ENCODE measurements at places on chromosomes 12 and 14.
A peak's percentile ranks its signal among the peaks of the same experiment; 100 is the strongest.

DNA sequence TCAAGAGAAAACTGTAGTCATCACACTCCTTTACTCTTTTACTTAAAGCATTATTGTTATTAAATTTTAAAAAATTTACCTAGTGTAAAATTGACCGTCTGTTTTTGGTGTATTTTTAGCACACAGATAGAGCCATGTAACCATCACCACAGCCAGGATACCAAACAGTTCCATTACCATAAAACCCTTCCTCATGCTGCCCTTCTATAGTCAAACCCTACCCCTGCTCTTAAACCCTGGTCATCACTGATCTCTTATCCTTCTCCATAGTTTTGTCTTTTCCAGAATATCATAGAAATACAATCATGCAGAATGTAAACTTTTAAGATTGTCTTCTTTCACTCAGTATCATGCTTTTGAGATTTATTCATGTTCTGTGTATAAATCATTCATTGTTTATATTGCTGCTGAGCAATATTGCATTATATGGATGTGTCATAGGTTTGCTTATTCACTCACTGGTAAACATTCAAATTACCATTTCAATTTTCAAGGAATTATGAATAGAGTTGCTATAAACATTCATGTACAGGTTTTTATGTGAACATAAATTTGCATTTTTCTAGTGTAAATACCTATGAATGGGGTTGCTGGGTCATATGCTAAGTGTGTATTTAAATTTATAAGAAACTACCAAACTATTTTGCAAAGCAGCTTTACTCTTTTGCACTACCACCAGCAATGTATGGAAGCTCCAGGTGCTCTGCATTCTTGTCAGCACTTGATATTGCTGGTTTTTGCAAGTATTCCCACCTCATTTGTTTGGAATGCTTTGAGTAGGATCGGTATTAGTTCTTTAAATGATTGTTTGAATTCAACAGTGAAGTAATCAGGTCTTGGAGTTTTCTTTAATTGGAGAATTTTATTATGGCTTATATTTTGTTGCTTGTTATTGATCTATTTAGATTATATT is 125.5 kb downstream of the LMNTD1 start:
- DNase-seq, result no peak

- no peak for DNase-seq
Observed at GRCh38 chr14:99028521-99028920, 243.5 kb downstream of the BCL11B start.

GRCh38 chr14:57865403-57866198 is at the start of gene SLC35F4:
SLC35F4 (minus strand) TSS chr14:57866092.
- peak; percentile 27 for DNase-seq

GRCh38 chr12:113200021-113200797 is 14.7 kb downstream of the RITA1 start:
- no peak for DNase-seq

DNA sequence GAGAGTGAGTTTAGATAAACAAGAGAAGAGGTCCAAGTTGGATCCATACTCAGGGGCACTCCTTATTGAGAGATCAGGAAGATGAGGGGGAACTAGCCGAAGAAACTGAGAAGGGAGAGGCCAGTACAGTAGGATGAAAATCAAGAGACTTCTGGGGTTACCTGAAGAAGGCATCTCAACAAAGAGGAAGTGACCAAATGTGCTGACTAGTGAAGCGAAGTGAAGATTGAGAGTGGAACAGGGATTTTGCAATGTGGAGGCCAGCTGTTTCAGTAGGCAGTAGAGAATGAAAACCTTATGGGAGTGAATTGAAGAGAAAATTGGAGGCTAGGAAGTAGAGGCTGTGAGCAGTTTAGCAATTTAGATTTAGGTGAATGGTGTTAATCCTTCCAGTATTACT is 153.0 kb downstream of the SYNE2 start:
- DNase-seq, result peak; percentile 13

DNA sequence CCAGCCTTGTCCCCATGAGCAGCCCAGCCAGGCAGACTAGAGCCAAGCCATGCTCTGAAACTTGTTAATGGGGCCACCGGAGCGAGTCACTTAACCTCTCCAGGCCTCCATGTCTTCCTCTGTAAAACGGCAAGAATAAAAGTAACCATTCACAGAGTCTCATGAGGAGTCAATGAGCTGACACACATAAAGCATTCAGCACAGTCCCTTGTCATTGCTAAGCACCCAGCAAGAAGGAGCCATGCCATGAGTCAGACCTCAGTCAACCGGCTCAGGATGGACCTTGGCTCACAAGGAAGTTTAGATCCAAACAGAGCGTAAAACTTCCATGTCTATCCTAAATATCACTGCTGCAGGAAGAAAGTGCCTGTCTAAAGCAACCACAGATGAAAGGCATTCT is 10.6 kb downstream of the FICD start:
- no peak for DNase-seq

GRCh38 chr12:56338308-56339157 is at the start of gene IL23A:
IL23A (plus strand) TSS chr12:56338884; CDS start chr12:56339045, 161 bp downstream.
- no peak for DNase-seq

GRCh38 chr14:20031058-20031457 is 4.8 kb downstream of the OR4K13 start:
- no peak for DNase-seq

- no peak for DNase-seq
Observed at GRCh38 chr14:65035049-65035448, 48.4 kb downstream of the FNTB start.

DNA sequence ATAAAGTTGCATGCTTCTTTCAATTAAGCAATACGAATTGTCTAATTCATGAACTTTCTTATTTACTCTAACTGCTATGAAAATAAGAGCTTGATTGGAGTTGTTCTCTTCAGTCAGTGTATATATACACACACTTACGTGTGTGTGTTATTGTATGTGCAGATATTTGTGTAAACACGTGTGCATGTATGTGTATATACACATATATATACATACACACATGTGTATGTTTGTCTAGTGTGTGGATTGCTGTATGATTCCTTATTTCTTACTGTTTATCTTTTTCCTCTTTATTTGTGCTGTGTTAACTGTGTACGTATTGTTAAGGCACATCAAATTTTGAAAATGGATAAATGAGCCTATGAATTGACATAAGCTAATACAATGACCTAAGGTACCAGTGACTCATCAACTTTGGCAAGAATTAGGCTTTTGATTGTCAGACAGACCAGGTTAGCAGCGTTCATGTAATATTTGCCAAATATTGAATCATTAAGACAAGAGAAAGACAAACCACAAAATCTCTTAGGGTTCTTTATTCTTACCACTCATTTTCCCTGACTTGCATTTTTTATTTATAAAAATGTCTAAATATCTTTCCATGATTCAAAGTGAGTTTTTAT is 423.9 kb downstream of the SOX5 start:
- no peak for DNase-seq

- DNase-seq, result no peak
Observed at GRCh38 chr12:122366685-122367475, 55.6 kb downstream of the CLIP1 start.

GRCh38 chr14:54815016-54815415 is 87.6 kb downstream of the GCH1 start:
- DNase-seq, result no peak

DNA sequence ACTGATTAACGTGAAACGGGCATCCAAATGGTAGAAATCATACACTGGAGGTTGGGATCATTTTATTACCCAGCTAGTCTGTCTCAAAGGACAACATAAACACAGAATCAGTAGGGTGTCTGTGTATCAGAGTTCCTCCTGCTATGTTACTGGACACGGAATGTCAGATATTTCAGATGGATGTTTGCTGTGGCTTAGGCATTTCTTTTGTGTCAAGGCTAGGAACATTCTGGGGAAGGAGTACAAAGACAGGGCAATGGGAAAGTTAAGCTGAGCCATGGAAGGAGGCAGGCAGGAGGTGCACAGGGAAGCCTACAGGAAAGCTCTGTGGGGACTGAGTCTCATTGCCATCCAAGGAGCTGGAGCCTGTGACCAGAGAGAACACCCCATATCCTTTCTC is 254.6 kb downstream of the C12orf75 start:
- no peak for DNase-seq

- no peak for DNase-seq
Observed at GRCh38 chr12:58673021-58673420, 247.3 kb downstream of the LRIG3 start.

DNA sequence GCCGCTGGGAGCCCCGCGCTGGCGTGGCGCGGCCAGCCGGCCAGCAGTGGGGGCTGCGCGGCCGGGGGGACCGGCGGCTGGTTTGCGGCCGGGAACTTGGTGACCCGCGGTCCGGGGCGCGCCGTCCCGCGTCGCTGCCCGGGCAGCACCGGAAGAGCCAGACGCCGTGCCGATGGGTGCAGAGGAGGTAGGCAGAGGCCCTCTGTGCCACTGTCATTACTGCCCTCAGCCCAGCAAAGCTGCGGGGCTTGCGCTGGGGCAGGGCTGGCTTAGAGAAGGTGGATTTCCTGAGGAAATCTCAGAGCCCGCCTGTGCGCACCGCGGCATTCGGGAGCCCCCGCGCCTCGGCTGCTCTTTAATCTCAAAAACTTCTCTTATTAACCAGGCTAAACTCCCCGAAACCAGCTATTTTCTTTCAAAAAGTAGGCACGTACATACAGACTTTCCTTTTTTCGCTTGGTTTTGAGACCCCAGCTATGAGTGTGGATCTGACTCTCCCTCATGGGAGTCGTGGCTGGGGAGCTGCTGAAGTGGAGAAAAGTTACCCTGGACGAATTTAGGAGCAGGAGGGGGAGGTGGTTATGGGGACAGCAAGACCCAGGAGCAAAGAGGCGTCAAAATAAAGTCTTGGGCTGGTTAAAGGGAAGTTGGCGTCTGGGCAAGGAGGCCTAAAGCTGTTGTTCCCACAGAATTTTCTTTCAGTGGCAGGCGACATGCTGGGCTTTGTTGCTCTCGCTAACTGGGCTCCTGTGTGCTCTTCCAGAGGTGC is 802 bp downstream of the SUSD6 start:
- peak; percentile 63 for DNase-seq

- no peak for DNase-seq
Observed at GRCh38 chr14:95211721-95212504, 54.6 kb upstream of the DICER1 start.

DNA sequence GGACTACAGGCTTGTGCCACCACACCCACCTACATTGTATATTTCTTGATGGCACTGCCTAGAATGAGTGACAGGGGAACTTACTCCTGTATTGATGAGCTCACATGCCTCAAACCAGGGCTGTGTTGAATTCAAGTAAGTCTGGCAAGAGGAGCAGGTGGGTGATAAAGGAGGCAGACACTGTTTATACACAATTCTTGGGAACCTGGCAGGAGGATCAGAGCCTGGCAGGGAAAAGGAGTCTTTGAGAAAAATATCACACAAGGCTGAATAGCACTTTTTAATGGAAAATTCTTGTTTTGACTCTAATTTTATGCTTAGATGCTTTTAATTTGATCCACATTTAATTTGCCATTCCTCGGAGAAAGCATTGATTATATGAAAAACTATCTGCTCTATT is 293.1 kb upstream of the NPAS3 start:
- DNase-seq, result no peak

DNA sequence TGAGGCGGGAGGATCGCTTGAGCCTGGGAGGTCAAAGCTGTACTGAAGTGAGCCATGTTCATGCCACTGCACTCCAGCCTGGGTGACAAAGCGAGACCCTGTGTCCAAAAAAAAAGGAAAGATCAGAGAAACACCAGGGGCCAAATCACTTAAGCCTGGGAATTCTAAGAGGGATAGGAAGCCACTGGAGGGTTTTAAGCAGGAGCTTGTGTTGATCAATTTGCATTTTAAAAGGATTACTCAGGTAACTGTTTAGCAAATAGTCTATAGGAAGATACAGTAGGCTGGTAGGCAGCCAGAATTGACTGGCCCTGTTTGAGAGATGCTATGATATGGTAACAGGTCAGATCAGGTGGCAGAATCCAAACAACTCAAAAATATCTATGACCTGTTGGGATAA is 162.7 kb downstream of the SPTSSA start:
- no peak for DNase-seq

DNA sequence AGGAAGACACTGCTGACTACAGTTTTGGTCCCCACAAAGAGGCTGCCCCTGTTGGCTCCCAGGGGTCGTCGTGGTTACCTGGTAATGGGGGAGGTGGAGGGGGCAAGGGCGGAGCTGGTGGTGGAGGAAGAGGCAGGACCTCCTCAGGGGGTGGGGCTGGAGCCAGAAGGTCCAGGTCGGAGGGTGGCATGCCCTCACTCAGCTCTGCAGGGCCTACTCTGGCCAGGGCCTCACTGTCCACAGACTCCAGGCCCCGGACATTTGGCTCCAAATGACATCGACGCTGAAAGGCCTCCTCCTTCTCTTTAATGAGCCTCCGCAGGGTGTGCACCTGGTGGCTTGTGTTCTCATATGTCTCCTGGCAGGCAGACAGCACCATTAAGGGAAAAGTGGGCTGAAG is 28.5 kb downstream of the PRPF40B start:
- no peak for DNase-seq

DNA sequence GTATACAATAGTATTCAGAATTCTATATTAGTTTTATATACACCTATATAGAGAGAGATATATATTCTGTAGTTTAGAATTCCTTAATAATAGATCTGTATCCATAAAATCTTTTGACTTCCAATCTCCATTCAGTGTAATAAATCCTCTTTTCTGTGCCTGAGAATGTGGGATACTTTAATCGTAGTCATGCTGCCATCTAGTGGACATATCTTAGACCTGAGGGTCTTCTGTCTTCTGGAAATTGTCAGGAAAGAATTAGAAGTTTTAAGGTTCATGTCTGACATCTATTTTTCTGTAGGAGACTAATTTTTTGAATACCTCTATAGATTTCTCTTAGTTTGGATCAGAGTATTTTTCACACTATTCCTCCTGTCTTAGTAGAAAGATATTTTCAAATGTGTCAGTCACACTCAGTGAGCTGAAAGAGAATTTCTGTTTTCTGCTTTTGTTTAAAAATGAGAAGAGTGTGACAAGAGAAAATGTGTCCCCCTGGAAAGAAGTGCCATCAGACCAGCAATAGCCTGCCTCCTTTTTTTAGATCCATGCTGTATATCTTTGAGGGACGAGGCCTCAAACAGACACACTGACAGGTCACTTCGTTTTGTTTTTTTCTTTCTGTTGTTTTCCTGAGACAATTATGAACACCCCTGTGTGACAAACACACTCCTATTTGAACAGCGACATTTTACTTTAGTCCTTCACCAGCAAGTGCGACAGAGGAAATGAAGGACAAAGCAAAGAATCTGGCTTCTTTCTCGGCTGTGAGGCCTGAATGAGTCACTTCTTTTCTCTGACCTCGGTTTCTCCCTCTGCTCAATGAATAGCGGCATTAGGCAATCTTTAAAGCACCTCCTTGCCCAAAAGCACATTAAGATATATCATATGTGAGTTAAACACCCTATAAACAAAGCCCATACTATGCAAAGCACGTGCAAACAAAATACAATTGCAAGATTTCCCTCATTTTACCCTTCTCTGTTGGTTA is 96.3 kb downstream of the GALC start:
- peak; percentile 71 for DNase-seq

GRCh38 chr14:90274019-90274418 is 17.7 kb downstream of the PSMC1 start:
- peak; percentile 35 for DNase-seq

- DNase-seq, result peak; percentile 24
Observed at GRCh38 chr14:73461478-73462047, 3.2 kb upstream of the NUMB start.

GRCh38 chr12:16165506-16165905 is 112.0 kb downstream of the SLC15A5 start:
- peak; percentile 69 for DNase-seq

- DNase-seq, result no peak
Observed at GRCh38 chr14:39043352-39043943, 59.6 kb downstream of the SEC23A start.

- DNase-seq, result peak; percentile 19
Observed at GRCh38 chr12:43337571-43338444, 214.2 kb downstream of the ADAMTS20 start.

GRCh38 chr14:23404331-23404900 is 3.7 kb downstream of the MYH6 start:
- DNase-seq, result no peak
